ENCODE measurements at places on chromosomes 5 and 9. TPM values are rescaled to one million over a fixed set of nuclear protein-coding genes. Genes with fewer than 3 reads are reported as not detected.

GRCh38 chr5:22889720-22890119 lies 36.6 kb upstream of the CDH12 start:
- DNase-seq = no peak

- DNase-seq = no peak
Measured at GRCh38 chr5:38686658-38687057, 130.2 kb upstream of the LIFR start.

GRCh38 chr5:175092691-175093090 lies 351.3 kb downstream of the DRD1 start:
- DNase-seq = no peak

GRCh38 chr5:2297991-2298390 lies 415.3 kb upstream of the IRX4 start:
- no peak for DNase-seq

GRCh38 chr9:75235632-75236031 lies 147.3 kb downstream of the OSTF1 start:
- no peak for DNase-seq

GRCh38 chr9:84296146-84296843 lies 44.3 kb downstream of the SLC28A3 start:
- no peak for DNase-seq

GRCh38 chr5:634191-634590 lies 22.1 kb downstream of the CEP72 start:
- no peak for DNase-seq

DNA sequence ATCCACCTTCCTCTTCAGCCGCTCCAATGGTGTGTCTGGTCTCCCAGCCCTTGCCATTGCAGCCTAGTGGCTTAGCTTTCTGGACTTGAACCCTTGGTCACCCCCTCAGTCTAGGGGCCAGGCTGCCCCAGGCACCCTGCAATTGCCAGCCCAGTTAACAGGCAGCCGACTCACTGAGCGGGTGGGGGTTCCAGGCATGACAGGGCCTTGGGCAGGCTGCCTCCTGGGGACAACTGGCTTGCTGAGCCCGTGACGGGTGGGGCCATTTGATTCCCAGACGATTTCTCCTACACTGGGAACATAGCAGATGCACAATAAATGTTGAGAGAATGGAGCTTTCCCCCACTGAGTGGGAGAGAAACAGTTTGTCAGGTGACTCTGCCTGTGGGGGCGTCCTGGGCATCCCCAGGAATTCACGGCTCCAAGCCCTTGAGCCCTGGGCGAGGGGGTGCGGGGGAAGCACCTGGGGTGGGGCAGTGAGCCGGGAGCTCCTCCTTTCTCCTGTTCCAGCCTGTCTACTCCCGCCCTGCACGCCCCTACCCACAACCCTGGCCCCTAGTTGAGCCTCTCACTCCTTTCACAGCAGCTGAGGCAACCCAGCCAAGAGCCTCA lies 12.6 kb upstream of the AQP7 start:
- no peak for DNase-seq

DNA sequence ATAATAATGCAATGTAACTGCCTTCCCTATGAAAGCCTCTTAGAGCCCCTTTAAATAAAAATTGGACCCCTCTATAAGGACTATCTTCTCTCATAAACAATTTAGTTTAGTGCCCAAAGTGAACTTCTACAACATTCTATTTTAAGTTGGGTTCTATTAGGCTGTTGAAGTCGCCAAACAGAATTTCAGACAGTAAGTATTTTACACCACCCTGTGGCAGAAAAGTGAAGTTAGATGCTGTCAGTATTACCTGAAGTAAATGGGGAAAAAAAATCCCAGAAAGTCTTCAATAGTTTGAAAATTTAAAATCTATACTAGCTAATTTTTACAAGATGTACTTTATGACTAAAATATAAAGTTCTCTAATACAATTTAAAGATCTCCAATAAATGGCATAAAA lies 29.5 kb downstream of the CAAP1 start:
- no peak for DNase-seq

GRCh38 chr9:28001096-28001495 lies 427.8 kb upstream of the C9orf72 start:
- no peak for DNase-seq

DNA sequence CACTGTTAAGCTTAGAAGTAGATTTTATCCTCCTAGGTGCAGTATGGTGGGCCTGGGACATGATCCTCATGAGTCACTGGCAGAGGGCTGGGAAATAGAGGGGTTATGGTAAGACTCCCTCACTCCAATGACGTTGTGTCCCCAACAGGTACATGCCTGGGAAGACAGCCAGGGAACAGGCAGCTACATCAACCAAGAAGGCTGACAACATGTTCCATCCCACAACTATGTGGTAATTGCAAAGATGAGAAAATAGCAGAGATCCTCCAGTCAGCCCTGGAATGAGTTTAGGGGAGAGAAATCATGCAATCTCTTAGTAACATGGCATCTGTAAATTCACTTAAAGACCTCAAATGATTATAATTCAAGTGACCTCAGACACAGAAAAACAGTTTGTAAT lies 114.4 kb upstream of the LIFR start:
- DNase-seq = no peak

GRCh38 chr9:15154677-15155076 lies 152.3 kb downstream of the TTC39B start:
- DNase-seq = no peak

The OSMR gene
- total RNA-seq = 60.6 TPM

The AQP3 gene
- 14.0 TPM for total RNA-seq

The F12 gene
- 0.27 TPM for total RNA-seq

The B4GALT7 gene
- 20.4 TPM for total RNA-seq

The TRIP13 gene
- 1.1 TPM for total RNA-seq

The GADD45G gene
- 107 TPM for total RNA-seq

The PPP3R2 gene
- not detected for total RNA-seq

The TOMM5 gene
- total RNA-seq = 58.8 TPM

All from left cardiac atrium (tissue), 4 donors.